ENCODE measurements at places on chromosomes 7 and 10. TPM values are rescaled to one million over a fixed set of nuclear protein-coding genes. Genes with fewer than 3 reads are reported as not detected.

The EVX1 gene
- 1.1 TPM for total RNA-seq

The PDGFA gene
- 63.1 TPM for total RNA-seq

The GTF2IRD1 gene
- total RNA-seq = 27.8 TPM

The TRRAP gene
- total RNA-seq = 25.1 TPM

The TMEM140 gene
- total RNA-seq = 19.4 TPM

The HTR5A gene
- total RNA-seq = not detected

The DRGX gene
- total RNA-seq = not detected

The CTNNA3 gene
- total RNA-seq = 25.9 TPM

The CHST15 gene
- 4.1 TPM for total RNA-seq

The GPR85 gene
- total RNA-seq = 3.8 TPM

The GPC2 gene
- total RNA-seq = 5.3 TPM

The LBX1 gene
- not detected for total RNA-seq

The SEMA3A gene
- 64.6 TPM for total RNA-seq

The ZNF853 gene
- total RNA-seq = 9.0 TPM

The SMO gene
- 46.2 TPM for total RNA-seq

The CRHR2 gene
- total RNA-seq = not detected

The NXPH1 gene
- not detected for total RNA-seq

The UPP1 gene
- total RNA-seq = 12.7 TPM

The LIPF gene
- total RNA-seq = 1.1 TPM

The AKR1D1 gene
- 25.4 TPM for total RNA-seq

The DLX6 gene
- 2.2 TPM for total RNA-seq

The NUTM2A gene
- total RNA-seq = 1.5 TPM

The AKR1E2 gene
- 4.2 TPM for total RNA-seq

The LANCL2 gene
- 14.8 TPM for total RNA-seq

The NAMPT gene
- 299 TPM for total RNA-seq

The TRIM8 gene
- total RNA-seq = 53.3 TPM

The ANKRD1 gene
- total RNA-seq = 105 TPM

The SPDYE2 gene
- total RNA-seq = not detected

The HEPACAM2 gene
- 19.8 TPM for total RNA-seq

The CPVL gene
- 26.2 TPM for total RNA-seq

The CUZD1 gene
- not detected for total RNA-seq

The NAT16 gene
- not detected for total RNA-seq

The LEP gene
- total RNA-seq = not detected

The CWF19L1 gene
- total RNA-seq = 24.0 TPM

The CNTNAP2 gene
- total RNA-seq = 14.7 TPM
